ENCODE measurements at places on chromosomes 6 and 20.
A peak's percentile ranks its signal among the peaks of the same experiment; 100 is the strongest.

GRCh38 chr6:167090171-167090570 lies 32.7 kb upstream of the CCR6 start:
- DNase-seq, result no peak

GRCh38 chr20:19256085-19256484 lies 43.6 kb downstream of the SLC24A3 start:
- DNase-seq, result no peak

DNA sequence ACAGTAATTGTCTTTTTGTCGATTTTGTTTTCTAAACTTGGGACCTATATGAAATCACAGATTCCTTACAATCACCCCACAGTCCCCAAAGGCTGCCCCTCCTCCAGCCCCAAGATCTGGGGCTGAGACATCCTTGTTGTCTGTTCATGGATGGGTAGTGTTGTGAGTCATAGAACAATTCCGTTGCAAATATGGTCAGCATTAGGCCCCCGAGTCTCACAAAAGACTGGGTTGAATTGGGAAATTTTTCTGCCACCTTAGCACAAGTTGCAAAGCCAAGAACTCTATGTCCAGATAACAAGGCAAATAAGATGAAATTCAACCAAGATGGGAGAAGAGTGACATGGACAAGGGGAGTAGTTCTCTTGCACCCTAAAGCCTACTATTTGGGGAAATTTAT lies 10.5 kb upstream of the TAB2 start:
- DNase-seq, result no peak

- no peak for DNase-seq
These were observed 33.1 kb upstream of the GABRR1 start for GRCh38 chr6:89250239-89250638.

GRCh38 chr6:83068616-83069015 lies 1.1 kb downstream of the DOP1A start:
- DNase-seq, result no peak

- no peak for DNase-seq
These were observed 20.9 kb upstream of the ILRUN start for GRCh38 chr6:34717466-34717865.

- no peak for DNase-seq
These were observed 6.1 kb upstream of the IFT52 start for GRCh38 chr20:43584448-43585136.

GRCh38 chr20:24165301-24166122 lies 176.9 kb upstream of the GGTLC1 start:
- DNase-seq, result no peak

- no peak for DNase-seq
These were observed 68.0 kb downstream of the OLIG3 start for GRCh38 chr6:137426007-137426689.

DNA sequence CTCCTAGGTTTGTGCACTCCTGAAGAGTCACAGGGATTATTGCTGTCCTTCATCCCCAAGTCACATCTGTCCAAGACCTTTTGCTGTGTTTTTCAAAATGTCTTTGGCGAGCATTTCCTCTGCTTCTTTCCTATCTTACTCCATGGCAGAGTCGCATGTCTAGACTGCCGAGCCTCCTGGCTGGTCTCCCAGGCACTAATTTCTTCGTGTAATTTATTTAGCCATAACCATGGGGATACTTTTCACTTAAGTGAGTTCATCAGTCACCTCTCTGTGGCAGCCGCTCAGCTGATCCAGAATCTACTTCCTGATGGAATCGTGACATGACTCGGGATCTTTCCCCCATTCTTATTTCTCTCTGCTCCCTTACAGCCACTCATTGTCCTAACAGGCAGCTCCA lies 25.8 kb downstream of the ADGRF5 start:
- no peak for DNase-seq

DNA sequence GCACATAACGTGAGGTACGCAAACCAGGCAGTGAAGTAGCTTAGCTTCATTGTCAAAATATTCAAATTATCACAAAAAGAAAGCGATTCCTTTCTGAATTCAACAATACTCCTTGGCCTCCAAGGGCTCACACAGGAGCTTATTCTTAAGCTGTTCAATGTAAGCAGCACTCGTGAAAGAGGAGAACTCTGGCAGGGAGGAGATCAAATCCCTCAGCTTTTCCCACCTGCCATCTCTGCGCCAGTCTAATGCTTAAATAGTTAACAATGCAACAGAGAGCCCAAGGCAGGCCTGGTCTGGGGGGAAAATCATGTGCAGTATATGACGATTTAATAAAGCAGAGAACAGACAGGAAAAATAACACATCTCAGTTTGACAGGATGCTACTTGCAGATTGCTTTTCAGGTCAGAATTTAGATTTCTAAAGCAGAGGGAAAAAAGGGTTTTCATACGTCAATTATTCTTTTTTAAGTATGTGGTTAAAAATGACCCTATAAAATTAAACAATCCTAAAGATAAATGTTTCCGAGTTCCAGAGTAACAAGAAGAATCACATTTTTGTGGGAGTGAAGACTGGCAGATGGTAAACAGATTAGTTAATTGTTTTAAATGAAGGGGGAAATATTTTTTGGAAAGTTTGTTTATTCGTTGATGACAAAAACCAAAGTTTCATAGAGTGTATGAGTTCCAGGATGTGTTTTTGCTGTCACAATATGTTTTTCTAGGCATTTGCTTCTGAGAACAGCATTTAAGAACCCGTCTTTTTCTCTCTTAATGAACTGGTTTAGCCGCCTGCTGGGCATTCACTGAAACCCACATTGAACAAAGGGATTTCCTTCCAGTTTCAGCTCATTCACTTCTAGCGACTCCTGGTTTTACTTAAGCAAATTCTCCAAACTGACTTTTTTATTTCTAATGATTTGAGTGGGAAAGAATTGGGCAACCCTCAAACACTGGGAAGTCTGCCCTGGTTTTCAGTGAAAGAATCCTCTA lies 45.9 kb downstream of the PLAGL1 start:
- DNase-seq, result no peak

GRCh38 chr20:50378170-50379000 lies 131.8 kb upstream of the PTPN1 start:
- DNase-seq, result no peak

- DNase-seq, result no peak
These were observed 120.9 kb downstream of the GRM1 start for GRCh38 chr6:146149770-146150169.

- no peak for DNase-seq
These were observed 10.6 kb downstream of the PDYN start for GRCh38 chr20:1983301-1983700.

GRCh38 chr6:90049295-90049694 lies 155.0 kb downstream of the GJA10 start:
- no peak for DNase-seq

DNA sequence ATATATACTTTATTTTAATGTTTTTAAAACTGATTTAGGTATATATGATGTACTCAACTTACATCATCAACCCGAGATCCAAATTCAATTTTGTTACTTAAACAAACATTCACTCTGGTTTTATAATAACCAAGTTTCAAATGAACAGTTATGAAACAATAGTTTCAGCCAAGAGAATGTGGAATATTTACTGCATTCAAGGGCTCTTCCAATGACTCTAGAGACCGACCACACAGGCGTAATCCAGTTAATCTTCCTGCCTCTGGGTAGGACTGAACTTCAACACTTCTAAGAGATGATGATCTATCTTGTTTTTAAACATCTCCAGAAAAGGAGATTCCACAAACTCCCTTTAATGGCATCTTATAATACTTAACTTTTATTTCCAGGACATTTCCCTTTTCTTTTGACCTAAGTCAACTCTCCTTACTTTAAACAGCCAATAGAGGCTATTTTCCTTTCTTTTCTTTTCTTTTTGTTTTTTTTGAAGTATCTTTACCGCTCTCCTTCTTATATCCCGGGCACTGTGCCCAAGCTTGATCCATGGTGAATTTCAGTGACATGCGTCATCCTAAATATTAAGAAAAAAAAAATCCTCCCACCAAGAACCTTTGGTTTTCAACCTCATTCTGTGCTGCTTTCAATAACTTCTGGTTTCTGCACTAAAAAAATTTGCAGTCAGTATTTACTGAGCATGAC lies 110.1 kb downstream of the KIF13A start:
- DNase-seq, result no peak

- DNase-seq, result no peak
These were observed 39.4 kb downstream of the RPRD1B start for GRCh38 chr20:38072898-38073297.

DNA sequence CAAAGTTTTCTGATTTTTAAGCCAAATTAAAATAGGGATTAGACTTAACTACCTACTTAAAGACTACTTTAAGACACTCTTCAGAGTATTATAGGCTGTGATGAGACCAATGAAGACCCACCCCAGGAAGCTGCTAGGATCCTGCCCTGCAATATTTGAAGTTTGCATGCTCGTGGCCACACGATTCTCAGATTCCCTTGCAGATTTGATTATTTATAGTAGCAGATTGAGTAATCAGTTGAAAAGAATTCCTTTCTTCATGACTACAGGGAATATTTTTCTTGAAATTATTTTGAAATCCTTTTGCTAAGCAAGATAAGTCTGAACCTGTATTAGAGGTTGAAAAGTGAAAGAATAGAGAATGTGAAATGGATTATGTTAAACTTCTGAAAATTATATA lies 122.3 kb downstream of the B3GAT2 start:
- no peak for DNase-seq

GRCh38 chr6:47579040-47579439 lies 101.5 kb downstream of the CD2AP start:
- no peak for DNase-seq

DNA sequence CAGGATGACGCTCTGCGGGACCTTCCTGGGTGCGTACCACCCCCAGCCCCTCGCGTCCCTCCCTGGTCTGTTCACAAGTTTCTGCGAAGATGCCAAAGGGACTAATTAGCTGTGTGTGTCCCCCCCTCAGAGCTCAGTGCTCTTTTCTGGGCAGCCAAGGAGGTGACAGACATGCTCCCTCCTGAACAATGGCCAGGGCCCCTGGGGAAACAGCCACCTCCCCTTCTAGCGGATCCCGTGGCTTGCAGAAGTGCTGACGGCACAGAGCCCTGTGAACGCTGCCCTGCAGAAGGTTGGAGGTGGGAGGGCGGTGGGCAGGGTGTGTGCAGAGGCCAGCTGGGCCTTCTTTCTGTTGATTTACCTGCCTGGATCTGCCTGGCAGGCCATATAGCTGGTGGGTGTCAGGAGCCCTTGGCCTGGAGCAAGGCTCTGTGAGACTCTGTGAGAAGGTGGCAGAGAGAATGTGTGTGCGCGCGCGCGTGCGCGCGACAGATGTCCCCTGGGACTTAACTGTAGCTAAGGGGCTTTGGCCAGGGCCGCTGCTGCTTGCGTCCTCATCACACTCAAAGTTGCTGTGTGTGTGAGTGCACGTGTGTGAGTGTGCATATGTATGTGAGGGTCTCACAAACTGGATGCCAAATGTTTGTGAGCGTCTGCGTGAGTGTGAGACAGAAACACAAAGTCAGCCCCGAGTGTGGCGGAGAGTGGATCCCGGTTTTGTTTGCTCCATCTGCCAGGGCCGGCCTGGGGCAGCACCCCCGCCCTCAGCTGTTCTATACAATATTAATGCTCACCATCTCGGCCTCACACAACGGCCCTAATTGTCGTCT lies 3.5 kb upstream of the MYT1 start:
- no peak for DNase-seq

DNA sequence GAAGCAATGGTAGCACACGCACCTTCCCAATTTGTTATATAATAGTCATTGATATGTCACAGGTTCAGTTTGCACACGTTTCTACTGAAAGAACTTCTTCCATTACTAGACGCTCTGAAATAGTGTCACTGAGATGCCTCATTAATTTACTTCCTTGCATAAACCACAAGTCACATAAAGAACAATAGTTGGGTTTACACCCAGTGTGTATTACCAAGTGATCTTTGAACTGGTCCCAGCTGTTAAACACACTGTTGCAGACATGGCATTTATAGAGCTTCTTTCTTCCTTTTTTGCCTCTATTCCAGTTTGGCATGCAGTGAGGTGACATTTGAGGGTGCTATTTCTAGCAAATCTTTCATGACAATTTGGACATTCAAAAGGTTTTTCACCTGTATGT lies 245.3 kb downstream of the EPM2A start:
- no peak for DNase-seq

GRCh38 chr6:32216998-32217397 lies 6.9 kb downstream of the NOTCH4 start:
- no peak for DNase-seq

- no peak for DNase-seq
These were observed 6.0 kb downstream of the AFDN start for GRCh38 chr6:167832497-167833395.

- DNase-seq, result no peak
These were observed 210.3 kb downstream of the BCKDHB start for GRCh38 chr6:80316686-80317231.

DNA sequence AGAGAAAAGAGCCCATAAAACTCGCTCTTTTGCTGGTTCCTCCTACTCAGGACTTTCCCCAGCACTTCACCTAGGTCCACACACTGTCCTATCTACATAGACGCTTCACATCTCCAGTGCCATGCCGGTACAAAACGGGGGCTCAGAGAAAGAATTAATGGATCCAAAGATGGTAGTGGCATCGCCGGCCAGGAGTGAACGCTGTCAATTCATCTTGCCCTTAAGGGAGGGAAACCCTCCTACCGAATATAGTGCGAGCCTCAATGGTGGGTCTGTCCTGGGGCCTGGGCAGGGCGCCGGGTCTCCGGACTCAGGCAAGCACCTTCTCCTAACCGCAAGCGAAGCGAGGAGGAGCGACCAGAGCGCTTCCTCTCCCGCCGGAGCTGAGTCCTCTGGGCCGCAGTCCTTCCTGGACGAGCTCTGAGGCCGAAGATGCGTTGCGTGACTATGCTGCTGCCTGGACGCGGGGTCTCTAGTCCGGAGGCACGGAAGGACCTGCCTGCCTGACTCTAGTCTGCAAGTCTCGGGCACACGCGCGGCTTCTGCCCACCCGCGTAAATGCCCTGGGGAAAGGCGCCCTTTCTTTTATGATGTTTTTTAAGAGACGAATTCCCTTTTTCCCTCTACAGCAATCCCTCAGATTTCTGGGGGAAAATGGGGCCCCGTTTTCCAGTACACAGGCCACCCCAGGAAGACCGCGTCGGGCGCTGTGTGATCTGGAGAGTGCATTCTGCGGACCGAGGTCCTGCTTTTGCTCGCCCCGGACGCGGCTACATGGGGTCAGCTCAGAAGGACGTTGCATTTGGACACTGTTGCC lies 100.1 kb upstream of the PRDM1 start:
- DNase-seq, result peak; percentile 62

DNA sequence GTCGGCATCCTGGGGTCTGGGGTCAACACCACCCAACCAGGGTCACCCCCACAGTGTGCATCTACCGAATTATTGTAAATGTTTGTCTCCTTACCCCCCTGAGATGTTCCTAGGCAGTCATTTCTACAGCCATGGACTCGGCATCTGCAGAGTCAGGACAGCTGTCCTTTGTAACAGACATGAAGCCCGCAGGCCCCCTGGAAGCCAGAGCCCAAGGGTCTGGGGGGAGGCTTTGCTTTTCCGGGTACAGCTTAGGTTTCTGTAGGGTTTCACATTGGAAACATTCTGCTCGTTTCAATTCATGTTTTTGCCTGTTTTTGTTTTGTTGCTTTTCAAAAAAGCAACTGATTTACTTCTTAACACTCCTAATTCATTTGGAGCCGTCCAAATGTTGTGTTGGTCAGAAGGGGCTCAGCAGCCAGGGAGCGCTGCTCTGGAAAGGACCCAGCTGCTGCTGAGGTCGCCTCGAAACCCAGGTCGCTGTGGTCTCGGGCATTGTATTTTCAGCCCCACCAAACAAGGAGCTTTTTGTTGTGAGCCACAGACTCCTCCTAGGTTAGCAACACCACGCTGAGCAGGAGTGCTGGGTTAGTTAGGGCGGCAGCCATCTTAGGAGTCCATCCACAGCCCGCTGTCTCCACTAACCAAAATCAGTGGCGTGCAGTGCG lies 160.4 kb downstream of the TMEM242 start:
- no peak for DNase-seq
